NCI-H1417 (cell line): ENCODE measurements at places on chromosomes 3 and 15.

GRCh38 chr3:164417955-164418354 is 660.3 kb downstream of the SI start:
- DNase-seq = no peak

GRCh38 chr3:126451511-126451910 is 24.2 kb downstream of the ZXDC start:
- no peak for DNase-seq

- no peak for DNase-seq
Observed at GRCh38 chr3:170889630-170890029, 18.8 kb downstream of the EIF5A2 start.

- DNase-seq = no peak
Observed at GRCh38 chr3:117356091-117356705, 646.6 kb downstream of the TUSC7 start.

- DNase-seq = no peak
Observed at GRCh38 chr3:158569794-158570193, 1.2 kb upstream of the MLF1 start.

- DNase-seq = no peak
Observed at GRCh38 chr3:193522473-193522872, 32.2 kb downstream of the ATP13A4 start.

GRCh38 chr15:39127925-39128617 is 452.8 kb upstream of the THBS1 start:
- DNase-seq = peak; percentile 39

DNA sequence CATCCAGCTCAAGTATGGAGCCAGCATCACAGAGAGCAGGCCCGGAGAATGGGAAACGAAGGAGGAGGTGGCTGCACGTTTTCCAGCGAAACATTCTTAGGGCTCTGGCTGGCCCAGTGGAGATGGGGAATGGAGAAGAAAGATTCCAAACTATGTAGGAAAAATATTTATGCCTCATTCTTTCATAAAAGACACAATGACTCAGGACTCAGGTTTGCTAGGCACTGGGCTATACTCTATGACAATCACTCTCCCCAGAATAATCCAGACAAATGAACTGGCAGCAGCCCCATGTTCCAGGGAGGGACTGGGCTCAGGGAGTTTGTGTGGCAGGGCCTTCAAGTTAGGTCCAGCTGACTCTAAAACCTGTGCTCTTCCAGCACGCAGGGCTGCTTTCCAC is 110.8 kb upstream of the RAD18 start:
- no peak for DNase-seq

DNA sequence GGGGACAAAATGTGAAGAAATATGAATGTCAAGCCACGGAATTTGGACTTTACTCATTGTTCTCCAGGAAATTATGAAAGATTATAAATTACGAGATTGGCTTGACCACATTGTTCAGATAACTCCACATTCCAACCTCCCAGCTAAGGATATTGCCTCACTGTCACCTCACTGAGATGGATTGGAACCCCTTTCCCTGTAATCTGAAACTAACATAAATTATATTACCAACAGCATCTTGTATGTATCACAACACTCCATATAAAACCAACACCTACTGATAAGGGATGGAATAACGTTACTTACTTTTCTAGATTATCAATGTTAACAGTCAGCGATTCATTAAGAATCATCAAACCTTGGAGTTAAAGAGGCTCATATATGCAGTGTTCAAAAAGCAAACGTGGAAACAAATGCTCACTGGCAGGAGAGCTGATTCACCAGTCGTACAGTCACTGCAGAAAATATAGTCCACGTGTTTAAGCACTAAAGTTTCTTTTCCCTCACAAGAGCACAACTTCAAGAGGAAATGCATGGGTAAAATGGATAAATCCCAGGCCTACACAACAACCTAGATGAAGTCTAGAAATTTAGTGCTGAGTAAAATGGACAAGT is 451.5 kb downstream of the FGF12 start:
- DNase-seq = no peak

DNA sequence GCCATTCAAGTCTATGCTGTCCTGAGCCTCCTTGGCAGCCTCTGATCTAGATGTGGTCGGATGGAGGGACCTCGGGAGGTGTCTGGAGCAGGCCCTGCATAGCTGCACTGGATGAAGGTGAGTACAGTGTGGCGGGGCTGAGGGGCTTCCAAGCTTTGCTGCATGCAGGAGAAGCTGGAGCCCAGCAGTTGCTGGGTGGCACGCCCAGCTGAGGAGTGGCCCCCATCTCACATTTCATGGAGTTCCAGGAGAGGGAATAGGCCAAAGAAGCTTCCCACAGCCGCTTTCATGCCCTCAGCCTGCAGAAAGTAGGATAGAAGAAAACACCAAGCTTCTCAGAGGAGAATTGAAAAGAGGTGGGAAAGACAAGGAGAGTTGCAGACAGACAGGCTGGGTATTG is 48.3 kb upstream of the PRR20G start:
- DNase-seq = no peak

DNA sequence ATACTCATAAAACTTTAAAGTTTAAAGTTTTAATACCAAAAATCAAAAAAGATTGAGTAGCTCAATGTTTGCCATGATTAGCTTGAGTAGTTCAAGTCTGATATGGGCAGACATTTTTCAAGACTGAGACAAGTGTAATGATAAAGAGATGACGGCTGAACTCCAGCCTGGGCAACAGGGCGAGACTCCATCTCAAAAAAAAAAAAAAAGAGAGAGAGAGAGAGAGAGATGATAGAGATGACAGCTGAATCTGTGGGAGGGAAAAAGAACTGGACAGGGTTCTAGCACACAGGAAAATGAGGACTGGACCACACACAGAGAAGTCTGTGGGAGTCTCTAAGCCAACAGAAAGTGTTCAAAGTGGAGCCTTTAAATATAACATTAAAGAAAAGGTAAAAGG is 25.2 kb downstream of the CEP152 start:
- DNase-seq = no peak

DNA sequence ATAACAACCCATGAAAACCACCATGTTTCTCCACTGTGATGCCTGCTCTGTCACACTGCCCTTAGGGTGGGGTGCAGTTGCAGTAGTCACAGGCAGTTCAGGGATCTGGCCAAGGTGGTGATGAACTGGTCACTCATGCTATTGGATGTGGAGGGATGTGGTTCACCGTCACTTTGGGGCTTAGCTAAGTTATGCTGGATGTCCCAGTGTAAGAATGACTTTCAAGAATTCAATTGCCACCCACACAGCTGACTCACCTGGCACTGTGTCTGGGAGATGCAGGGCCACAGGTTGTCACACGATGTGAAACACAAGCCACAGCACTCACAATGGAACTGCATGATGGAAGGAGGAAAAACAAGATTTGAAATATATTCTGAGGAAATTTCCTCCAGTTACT is 146.1 kb upstream of the CTNNB1 start:
- no peak for DNase-seq

- DNase-seq = no peak
Observed at GRCh38 chr3:46395766-46396530, 10.9 kb downstream of the CCR5AS start.

- no peak for DNase-seq
Observed at GRCh38 chr3:141076036-141076773, 25.1 kb downstream of the SPSB4 start.

GRCh38 chr3:41418961-41419691 is 219.8 kb downstream of the CTNNB1 start:
- no peak for DNase-seq

DNA sequence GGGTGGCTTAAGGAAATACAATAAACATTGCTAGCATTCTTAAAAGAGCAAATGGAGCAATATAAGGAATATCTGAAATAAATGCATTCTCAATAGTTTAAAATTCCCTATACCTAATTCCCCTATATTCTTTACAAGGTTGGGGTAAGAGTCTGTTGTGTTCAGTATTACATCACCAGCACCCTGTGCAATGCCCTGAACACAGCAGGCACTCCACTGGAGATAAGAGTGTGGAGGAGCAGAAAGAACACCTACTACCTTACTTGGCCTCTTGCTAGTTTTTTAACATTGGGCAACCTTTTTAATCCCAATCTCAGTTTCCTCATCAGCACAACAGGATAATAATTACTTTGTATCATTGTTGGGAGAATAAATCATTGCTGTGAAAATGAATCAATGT is 140.2 kb upstream of the PLXND1 start:
- DNase-seq = no peak

- peak; percentile 91 for DNase-seq
Observed at GRCh38 chr3:127456471-127457093, 134.0 kb downstream of the TPRA1 start.

DNA sequence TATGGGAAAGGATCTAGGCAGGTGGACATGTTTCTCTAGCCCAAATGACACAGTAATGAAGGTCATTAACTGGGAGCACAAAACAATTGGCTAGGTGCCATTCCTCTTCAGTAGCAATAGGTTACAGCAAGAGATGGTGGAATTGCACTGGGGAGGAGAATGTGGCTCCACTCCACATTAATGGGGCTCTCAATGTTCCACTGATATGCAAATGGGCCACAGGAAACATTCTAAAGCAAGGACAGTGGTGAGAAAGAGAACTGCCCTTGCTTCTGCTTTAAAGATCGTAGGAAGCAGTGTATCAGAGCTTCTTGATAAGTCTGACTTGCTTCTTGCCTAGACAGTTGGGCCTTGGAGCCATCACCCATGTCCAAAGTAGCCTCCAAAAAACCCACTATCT is 271.4 kb upstream of the PPP2R3A start:
- DNase-seq = peak; percentile 99

GRCh38 chr15:80418892-80419537 is 14.8 kb downstream of the ARNT2 start:
- DNase-seq = no peak

DNA sequence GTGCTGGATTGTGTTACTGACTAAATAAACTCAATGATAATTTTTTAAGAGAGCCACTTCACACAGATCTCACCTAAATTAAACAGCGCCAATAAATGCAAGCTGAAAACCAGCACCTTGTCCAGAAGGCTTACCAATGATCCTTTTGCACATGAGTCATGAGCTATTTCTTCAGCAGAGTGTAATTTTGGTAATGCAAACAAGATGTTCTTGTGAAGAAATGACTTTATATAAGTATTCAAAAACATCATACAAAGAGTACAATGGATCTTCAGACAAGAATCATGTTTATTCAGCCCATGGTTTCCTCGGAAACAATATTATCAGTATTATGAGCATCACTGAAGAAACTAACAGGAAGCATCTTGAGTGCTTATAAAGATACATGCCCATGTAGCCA is 263.8 kb upstream of the UBE2E2 start:
- peak; percentile 5 for DNase-seq

DNA sequence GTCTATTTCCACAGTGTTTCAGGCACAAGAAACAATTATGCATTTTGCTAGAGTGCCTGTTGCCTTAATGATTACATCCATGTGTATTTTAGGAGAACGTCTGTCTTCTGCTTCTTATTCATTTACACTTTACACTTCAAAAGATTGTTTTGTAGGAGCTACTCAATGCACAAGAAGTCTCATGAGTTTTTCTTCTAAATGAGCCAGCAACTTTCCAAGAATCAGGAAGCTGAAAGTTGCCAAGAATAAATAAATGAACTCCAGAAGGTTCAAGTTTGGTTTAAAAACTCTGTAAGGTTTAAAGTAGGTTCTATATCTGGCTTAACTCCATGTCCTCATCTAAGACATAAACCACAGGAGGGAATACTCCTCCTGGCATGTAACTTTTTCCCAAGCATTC is 103.8 kb upstream of the ADPGK start:
- DNase-seq = no peak

- DNase-seq = no peak
Observed at GRCh38 chr3:158217992-158218391, 108.1 kb downstream of the RSRC1 start.

- peak; percentile 69 for DNase-seq
Observed at GRCh38 chr3:138114988-138115971, at the start of gene DZIP1L. TSS of gene DZIP1L (minus strand) at chr3:138115608. CDS start at chr3:138103971, 11,637 bp downstream.

DNA sequence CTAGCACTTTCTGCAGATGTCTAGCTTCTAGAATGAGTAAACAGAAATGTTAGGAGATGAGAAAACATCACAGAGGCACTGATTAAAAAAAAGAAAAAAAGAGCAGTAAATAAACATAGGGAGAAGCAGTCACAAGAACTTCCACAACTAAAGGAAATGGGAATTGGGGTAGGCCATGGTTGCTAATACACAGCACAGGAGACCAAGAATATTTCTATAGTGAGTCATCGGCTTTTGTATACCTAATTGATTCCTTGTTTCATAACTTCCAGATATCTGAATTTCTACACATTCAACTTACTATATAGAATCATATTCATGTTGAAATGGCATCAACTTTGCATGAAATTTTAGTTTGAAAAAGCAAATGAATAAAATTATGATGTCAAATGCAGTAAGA is 47.3 kb upstream of the TCF12 start:
- DNase-seq = no peak
